ENCODE measurements at places on chromosomes 5 and 9.
A peak's percentile ranks its signal among the peaks of the same experiment; 100 is the strongest.

DNA sequence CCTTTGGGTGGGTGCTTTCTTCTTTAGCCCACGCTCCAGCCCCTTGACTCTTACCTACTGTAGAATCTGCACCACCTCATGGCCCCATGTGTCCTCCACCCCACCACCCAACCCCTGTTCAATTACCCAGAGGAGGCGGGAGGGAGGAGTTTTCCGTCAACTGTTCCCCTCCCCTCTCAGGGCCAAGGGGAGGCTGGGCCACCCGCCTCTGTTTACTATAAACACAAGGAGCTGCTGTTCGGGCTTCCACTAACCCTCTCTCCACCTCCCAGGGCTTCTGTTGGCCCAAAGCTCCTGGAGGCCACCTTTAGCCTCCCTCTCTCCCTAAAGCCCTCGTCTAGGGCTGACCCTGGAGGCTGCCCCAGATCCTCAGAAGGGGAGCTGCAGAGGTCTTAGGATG is 59.2 kb downstream of the FOXI1 start:
- no peak for DNase-seq

GRCh38 chr9:116193636-116194035 is 40.0 kb downstream of the PAPPA start:
- DNase-seq: no peak

DNA sequence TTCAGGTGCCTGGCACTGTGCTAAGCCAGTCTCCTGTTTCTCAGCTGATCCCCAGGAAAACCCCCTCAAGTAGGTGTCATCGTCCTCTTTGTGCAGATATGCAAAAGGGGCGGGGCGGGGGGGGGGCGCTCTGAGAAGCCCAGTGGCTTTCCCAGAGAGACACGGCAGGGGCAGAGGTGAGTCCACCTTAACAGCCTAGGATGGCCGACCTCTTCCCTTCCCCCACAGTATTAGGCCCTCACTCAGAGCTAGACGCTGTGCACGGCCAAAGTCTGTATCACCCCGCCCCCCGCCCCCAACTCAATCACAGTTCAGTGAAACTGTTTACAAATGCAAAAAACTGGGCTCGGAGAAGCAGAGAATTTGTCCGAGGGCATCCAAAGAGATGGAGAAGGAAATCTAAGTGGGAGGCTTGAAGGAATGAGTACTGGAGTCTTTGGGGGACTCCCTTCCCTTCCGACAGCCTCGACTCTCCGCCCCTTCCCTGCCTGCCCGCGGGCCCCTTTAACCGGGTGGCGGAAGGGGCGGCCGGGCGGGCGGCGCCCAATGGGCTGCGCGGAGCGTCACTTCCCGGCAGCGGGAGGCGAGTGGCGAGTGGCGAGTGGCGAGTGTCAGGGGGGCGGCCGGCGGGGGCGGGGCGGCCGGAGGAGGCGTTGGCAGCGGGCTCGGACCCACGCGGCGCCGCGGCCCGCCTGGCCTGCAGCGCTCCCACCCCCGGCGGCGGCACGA is at the start of gene ERGIC1:
Gene ERGIC1 (plus strand): TSS at position 566 of the 729 bp plus-strand sequence. CDS start 163 bp downstream, at position 729.
- DNase-seq: peak; percentile 63

- DNase-seq: no peak
Measured at GRCh38 chr9:2621722-2622460, at the start of gene VLDLR. Gene VLDLR, plus strand, starts transcription at chr9:2621787. Its CDS starts 403 bp downstream, at chr9:2622190.

GRCh38 chr5:71454913-71455312 is 538 bp upstream of the BDP1 start:
- DNase-seq: no peak

DNA sequence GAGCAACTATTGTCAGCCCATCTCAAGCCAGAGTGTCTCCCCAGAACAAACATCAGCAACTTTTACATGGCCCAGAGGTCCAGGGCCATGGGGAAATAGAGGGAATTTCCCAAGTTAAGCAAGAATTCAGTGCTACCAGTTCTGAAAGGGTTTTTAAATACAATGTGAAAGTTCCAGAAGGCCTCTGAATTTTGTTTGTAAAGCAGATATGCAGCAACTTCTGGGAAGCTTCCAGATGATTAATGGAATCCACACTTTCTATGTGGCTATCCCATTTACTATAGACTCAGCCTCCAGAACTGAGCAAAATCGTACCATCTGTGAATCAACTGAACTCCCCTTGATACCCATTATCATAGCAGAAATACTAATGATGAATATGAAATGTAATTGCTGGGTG is 93.8 kb downstream of the FEM1C start:
- DNase-seq: no peak

DNA sequence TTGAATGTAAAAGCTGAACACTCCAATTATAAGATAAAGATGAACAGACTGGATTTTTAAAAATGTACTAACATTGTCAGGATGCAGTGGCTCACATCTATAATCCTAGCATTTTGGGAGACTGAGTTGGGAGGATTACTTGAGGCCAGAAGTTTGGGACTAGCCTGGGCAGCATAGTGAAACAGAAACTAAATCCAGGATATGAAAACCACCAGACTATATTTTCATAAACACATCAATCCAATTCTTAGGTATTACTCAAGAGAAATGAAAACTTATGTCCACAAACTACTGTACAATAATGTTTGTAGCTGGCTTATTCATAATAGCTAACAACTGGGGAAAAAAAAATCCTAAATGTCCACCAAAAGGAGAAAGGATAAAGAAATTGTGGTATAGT is 26.8 kb upstream of the NAA35 start:
- DNase-seq: no peak

DNA sequence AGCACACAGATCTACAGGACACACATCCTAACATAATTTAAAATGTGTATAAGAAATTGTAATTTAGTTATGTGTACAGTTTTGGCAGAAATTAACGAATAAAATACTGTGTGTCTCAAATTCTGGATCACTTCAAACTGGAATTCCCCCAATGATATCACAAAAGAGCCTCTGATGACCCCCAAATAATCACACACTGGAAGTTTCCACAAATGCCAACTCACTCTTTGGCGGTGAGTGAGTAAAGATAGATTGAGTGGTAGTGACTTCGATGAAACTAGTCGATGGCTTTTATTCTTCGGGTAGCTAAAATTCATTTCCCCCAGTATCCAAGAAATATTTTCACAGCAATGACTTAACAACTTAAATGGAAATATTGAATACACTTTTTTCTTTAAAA is 2.2 kb downstream of the ZNF366 start:
- DNase-seq: no peak

DNA sequence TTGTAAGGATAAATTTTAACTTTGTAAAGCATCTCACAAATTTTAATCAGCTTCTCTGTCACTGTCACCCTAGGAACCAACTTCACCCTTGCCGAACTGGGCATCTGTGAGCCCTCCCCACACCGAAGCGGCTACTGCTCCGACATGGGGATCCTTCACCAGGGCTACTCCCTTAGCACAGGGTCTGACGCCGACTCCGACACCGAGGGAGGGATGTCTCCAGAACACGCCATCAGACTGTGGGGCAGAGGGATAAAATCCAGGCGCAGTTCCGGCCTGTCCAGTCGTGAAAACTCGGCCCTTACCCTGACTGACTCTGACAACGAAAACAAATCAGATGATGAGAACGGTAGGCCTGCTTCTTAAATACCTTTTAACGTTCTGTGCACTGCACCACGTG is 916.3 kb upstream of the WWC1 start:
- DNase-seq: no peak

GRCh38 chr5:73174100-73174815 is 1.3 kb downstream of the TMEM174 start:
- DNase-seq: no peak

GRCh38 chr5:91090995-91091394 is 292.1 kb downstream of the ARRDC3 start:
- DNase-seq: no peak

- no peak for DNase-seq
Measured at GRCh38 chr9:19451240-19452087, 42.7 kb downstream of the ACER2 start.

- DNase-seq: peak; percentile 58
Measured at GRCh38 chr9:83956436-83957247, 23.4 kb downstream of the HNRNPK start.

DNA sequence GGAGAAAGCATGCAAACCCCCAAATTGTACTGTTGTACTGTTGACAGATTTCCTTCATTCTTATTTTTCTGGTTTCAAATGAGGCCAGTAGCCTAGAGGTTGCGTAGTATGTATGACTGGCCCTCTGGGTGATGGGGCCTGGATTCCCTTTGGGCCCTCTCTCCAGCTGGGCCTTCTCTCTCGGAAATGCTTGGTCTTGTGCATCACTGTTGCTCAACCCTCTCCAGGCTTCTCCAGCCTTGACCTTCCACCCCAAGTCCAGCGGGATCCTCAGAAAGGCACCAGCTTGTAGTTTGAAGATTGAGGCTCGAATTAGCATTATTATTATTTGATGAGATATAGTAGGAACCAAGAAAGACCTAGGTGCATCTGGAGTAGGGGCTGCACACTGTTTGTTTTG is 87.0 kb downstream of the ANGPTL2 start:
- DNase-seq: no peak

DNA sequence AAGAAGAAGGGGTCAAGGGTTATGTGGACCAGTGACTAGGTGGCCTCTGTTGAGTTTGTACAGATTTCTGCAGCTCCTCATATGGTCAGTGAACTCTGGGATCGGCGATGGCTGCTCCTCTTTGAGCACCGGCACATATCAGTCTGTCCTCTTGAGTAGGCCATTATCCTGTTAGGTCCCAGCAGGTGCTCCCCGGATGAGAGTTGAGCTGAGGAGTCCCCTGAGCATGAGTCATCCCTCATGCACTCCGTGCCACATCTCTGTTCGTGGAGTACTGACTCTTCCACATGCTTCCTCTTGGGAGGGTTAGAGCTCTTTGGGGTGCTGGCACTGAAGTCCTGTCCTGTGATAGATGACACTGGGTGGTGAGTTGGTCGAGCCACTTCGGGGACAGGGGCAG is 143.7 kb downstream of the PTTG1 start:
- no peak for DNase-seq

GRCh38 chr9:89488131-89488530 is 9.8 kb downstream of the SEMA4D start:
- DNase-seq: no peak

GRCh38 chr9:14424983-14425382 is 111.0 kb upstream of the NFIB start:
- DNase-seq: no peak

GRCh38 chr9:123490688-123491087 is 134.7 kb downstream of the CRB2 start:
- DNase-seq: no peak

GRCh38 chr5:121853850-121854249 is 2.2 kb downstream of the FTMT start:
- DNase-seq: no peak

DNA sequence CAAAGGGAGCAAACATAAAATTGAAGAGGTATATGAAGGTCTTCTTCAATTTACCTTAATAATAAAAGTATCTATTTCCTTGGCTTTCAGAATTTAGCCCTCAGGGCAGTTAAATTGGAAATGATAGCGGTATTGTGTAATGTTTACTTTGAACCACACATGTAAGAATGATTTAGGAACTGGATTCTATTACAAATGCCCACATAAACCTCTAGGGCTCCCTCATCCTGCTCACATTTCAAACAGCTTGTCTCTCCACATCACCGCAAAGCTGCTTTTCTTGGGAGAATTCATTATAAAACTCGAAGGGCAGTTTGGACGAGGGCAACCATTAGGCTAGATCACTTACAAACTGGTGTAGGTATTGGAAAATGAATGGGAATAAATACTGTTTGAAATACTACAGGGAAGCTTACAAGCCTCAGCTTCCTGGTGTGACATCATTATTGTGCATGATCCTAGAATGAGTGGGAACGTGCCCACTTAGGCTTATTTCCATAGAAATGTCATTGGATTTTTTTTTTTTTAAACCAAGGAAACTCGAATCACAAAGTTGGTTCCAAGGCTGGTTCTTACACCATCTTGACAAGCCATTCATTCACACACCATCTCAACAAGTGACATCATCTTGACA is 47.3 kb downstream of the MTRR start:
- DNase-seq: no peak

DNA sequence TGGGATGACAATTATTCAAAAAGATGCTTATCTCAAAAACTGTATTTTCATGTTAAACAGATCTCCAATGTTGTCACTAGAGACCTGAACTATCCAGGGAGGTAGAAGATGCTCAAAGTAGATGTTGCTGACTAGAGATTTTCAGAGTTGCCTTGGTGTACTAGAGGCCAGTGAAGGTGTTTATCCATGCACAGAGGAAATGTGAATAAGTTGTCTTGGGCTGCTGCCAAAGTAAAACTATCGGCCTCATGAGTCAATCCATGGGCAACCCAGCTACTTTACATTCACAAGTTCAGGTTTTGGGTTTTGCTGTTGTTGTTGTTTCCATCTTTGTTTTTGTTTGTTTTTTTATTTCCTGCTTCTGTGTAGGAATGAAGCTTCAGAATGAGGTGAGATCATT is 141.1 kb upstream of the RANBP3L start:
- DNase-seq: no peak

- DNase-seq: no peak
Measured at GRCh38 chr5:73390972-73391371, 57.6 kb downstream of the FOXD1 start.

- no peak for DNase-seq
Measured at GRCh38 chr9:131670247-131671132, 69.4 kb downstream of the RAPGEF1 start.

DNA sequence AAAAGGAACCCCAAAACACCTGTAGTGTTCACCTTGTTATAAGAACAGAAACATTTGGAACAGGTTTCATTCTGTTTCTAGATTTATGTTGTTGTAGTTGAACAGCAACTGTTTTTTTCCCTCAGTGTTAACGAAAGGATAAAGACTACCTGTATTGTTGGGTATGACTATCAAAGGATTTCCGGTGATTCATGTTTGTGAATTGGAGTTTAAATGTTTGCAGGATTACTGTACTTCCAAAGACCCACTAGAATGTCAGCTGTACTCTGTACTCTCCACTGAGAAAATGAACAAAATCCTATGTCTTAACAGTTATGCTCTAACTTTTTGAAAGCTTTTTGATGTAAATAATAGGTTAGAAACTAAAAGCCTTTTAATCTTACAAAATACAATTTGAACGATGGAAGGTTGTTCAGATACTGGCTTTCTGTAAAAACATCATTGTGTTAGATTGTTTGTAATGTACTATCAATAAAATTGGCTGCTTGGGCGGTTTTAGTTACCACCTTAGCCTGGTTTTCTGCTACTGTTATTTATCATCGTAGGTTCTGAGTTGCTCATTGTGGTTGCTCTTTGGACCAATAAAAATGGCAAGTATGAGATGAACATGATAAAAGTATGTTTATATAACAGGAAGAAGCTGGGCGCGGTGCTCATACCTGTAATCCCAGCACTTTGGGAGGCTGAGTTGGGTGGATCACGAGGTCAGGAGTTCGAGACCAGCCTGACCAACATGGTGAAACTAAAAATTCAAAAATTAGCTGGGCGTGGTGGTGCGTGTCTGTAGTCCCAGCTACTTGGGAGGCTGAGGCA is 44.1 kb downstream of the DCP2 start:
- DNase-seq: no peak

DNA sequence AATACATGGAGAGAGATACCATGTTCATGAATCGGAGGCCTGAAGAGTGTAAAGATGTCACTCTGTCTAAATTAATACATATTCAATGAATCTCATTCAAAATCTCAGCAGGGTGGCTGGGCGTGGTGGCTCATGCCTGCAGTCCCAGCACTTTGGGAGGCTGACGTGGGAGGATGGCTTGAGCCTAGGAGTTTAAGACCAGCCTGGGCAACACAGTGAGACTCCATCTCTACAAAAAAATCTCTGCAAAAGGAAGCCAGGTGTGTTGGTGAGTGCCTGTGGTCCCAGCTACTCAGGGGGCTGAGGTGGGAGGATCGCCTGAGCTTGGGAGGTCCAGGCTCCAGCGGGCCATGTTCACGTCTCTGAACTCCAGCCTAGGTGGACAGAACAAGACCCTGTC is 49.7 kb downstream of the COL23A1 start:
- DNase-seq: no peak

- no peak for DNase-seq
Measured at GRCh38 chr9:83451308-83451707, 86.9 kb downstream of the FRMD3 start.
